Stromal cell of bone marrow (primary cell): ENCODE measurements at places on chromosomes 7 and 10.

DNA sequence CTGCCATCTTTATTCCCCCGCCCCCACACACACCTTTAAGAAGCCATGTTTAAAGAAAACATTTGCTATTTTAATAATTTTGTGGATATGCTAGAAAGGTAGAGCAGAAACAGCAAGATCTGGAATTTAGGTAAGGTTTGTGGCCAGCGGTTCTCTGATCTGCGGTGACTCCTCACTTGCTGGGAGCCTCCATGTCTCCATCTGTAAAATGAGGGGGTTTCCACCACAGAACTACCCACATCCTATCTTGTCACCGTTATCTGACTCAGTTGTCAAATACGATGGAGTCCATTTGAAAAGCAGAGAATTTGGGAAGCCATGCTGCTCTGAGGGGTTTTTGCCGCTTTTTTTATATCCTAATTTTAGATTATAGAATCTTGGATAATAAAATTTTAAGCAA lies 23.3 kb downstream of the MACC1 start:
- no peak for DNase-seq

GRCh38 chr7:134470864-134471263 lies 12.0 kb upstream of the AKR1B1 start:
- DNase-seq: no peak

DNA sequence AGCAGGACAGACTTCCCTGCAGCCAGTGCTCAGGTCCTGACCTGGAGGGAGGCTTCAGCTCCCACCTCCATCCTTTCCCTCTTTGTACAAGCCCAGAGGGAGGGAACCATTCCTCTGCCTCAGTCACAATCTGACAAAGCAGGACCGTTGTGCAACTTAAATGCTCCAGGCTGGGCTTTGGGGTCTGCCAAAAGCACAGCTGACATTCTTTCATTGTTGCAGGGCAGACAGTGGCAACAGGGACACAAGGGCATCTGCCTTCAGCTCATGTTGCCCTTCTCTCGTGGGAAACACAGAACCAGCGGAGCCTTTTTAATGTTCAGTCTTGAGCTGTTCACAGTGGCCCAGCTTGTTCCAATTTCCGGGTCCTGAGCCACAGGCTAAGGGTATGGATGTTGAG lies 155.7 kb upstream of the TNS3 start:
- no peak for DNase-seq

- DNase-seq: peak; percentile 25
Measured at GRCh38 chr10:52187521-52188258, 126.4 kb upstream of the DKK1 start.

GRCh38 chr7:96344236-96344635 lies 22.3 kb upstream of the SLC25A13 start:
- no peak for DNase-seq

- peak; percentile 59 for DNase-seq
Measured at GRCh38 chr10:121952226-121952625, 22.8 kb downstream of the NSMCE4A start.

DNA sequence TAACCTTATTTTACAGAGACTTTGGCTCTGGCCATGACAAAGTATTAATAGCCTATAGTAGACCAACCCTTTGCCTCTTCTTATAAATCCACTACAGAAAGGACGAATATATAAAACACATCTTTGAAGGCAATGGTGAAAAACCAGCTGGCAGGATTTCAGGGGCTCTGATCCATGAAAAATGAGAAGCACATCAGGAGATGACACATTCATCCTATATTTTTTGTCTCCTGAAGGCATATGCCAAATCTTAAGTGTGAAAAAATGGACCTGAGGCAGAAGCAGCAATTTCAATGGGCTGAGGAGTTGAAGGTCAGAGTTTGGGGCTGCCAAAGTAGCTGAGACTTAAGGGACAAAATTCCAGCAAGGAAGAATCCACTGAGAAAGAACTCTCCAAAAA lies 14.4 kb downstream of the RNF216 start:
- no peak for DNase-seq

GRCh38 chr10:74927701-74928100 lies 101.3 kb downstream of the KAT6B start:
- no peak for DNase-seq

DNA sequence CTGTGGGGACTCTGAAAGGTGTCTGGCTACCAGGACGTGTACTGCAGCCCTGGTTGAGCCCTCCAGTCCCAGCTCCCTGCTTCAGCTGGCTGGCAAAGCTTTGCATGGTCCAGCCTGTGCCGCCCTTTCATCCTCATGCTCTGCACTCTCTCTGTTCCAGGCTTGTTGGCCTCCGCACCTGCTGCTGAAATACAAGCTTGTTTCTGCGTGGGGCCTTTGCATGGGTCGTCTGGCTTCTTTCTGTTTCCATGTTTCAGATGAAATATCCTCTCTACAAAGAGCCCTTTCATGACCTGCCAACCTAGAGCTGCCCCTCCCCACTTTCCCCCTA lies 45.9 kb downstream of the TSPAN15 start:
- DNase-seq: no peak

DNA sequence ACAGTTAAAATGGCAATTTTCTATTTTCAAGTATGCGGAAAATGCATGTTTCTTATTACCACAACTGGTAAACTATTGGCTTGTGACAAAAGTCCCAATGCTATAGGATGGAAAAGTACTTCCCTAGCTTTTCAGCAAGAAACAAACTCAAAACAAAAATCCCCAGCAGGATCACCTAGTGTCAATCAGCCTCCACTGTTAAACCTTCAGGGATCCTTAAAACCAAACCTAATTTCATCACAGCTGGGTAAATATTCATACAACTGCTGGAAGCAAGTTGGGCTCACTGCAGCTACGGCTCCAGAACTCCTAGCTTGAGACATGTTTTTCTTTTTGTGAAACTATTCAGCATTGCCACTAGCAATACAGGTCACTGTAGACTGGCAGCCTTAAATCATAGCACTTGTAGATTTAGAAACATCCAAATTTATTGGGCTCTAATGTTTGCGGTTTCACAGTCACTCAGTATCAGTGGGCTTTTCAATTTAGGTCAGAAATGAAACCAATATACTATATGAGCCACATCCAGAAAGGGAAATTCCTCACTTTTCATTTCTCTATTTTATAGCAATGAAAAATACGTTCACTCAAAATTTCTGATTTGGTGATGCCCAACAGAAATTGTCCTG lies 145.2 kb upstream of the ANK3 start:
- no peak for DNase-seq

DNA sequence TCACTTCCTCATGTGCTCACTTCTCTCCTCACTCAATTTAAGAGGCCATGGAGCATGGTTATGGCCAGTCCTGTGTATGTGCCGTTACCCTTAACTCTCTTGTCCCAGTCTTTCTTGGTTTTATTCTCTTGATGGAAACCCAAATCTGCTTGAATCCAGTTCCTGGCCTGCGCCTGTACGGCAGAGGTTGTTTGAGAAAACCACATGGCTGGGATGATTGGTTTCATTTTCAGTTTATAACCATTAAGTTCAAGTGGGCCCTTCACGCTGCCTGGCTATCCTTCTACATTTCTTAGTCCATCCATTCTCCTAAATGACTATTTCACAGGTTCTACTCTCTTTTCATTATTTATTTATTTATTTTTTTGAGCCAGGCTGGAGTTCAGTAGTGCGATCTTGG lies 1.6 kb upstream of the ZNF239 start:
- no peak for DNase-seq

DNA sequence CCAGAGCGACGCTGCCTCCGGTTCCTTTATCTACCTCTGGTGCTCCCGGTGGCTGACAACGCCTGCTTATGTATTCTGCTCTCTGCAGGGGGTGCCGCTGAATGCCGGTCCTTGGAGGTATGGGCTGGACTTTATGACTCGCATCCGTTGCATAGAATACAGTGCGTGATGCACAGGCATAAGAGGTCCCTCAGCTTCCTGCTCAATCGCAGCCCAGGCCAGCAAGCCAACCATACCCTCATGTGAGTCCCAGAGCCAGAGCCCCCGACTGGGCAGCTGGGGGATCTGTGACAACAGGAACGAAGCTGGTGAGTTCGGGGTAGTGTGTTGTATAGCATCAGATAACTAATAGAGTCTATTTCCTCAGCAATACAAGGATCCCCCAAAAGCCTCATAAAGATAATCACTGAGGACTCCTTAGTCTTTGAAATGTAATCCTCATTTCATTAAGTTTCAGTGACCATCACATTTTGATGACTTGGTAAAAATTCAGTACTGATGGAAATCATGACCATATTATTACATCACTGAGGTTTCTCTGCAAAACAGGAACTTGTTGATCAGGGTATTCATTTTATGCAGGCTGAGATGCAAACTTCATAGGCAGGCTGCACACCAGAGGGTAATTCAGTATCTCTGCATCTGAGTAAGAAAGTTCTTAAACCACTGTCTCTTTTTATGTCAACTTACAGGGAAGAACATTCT lies 607.8 kb downstream of the PTPRN2 start:
- no peak for DNase-seq

DNA sequence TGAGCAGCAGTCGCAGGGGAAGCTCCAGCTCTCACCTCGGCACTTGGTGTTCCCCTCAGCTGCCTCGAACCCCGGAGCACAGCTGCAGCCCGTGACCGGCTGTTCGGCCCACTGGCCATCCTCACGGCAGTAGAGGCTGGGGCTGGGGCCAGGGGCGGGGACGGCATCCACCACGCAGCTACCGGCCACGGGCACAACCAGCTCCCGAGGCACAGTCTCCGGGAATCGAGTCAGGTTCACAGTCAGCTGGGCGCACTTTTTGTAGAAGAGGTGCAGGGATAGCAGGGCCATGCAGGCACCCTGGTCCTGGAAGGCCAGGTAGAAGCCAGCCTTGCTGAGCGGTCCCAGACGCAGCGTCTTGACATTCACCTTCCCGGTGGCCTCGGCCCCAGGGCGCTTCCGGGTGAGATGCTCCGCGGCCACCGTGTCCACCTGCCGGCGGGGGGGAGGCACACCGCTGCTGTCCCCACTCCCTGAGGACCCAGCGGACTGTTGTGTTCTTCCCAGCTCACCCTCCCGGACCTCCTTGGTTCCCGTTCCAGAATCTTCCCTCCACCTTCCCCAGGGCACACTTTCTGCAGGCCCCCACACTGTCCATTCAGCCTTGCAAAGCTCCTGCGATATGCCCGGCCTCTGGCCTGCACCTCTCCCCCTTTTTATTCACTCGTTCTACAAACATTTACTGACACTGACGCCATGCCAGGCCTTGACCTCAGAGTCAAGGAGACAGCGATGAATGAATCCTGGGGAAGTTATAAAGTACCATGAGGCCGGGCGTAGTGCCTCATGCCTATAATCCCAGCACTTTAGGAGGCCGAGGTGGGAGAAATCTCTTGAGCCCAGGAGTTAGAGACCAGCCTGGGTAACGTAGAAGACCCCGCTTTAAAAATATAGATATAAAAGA lies 4.8 kb downstream of the EPHB4 start:
- DNase-seq: no peak

DNA sequence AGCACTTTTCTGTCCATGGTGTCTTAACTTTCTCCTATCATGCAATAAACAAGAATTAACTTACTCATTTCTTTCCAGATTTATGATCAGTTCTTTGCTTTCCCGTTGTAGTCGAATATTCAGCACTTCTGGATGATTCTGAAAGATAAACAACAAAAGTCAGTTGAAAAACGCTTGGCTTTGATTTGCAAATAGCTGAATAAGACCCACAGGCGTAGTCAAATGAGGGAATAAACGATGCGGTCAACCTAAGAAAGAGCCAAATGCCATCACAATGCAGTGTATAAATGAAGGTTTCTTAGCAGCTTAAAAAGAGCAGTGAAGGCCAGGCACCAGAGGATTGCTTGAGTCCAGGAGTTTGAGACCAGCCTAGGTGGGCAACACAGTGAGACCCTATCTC lies 109.4 kb downstream of the ADAM12 start:
- peak; percentile 23 for DNase-seq

GRCh38 chr10:12699781-12700556 lies 301.5 kb downstream of the CCDC3 start:
- no peak for DNase-seq

DNA sequence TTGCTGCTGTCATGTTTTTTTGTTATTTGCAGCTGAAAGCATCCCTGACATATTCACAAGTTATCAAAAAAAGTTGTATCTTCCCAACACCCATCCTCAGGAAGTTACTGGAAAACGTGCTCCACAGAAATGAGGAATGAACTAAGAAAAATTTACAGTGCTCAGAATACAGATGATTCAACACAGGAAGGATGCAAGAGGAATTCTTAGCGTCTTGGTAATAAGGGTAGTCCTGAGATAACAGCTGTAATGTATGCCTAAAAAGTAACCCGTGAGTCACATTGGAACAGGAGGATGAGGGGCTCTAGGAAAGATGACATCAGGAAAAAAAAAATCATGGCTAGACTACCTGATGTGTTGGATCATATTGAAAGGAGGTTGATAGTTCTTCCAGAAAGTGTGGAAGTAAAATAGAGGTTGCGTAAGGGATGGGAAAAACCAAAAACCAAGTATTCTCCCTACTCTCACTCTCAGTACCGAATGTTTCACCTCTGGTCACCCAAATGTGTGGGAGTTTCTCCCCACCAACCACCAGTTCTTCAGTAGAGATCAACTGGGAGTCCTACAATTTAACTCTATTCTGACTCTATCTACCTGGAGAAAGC lies 3.9 kb downstream of the ADAM12 start:
- no peak for DNase-seq

DNA sequence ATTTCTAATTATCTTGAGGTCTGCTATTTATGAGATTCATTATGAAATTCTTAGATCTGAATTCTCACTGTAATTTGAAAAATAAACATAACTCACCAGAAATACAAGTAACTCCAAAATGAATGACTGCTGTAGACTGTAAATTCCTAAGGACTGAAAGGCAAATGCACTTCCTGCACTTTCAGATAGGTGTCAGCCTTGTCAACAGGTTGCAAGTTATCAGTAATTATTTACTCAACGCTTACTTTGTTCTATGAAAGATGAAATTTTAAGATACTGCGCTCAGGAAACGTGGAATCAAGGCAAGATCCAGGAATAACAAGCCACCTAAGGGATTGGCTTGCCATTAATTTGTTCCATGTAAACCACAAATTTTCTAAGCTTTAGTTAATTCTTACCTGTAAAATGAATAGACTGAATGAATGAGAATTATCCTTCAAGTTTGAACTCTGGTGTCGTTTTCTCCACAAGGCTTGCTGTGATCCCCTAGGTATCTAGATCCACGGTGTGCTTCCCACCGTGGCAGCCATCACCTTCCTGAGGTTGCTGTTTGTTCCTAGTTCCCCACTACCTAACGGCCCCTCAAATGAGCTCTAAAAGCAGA lies 12.6 kb downstream of the DHX32 start:
- no peak for DNase-seq

DNA sequence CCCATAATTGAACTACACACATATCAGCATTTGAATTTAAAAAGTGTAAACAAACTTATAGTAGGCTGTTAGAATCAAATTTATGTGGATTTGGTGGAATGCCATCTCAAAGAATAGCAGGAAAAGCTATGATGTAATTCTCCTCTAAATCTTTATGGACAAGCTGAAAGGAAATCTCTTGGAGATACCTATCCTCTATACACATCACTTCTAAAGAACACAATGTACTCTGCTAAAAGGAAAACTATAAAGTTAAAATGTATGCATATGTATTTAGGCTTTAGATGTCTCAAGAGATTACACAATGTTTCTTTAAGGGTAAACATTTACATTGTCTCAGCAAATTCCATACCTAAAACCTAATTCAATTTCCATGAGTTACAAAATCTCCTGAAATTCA lies 323.3 kb downstream of the CRPPA start:
- no peak for DNase-seq

- DNase-seq: no peak
Measured at GRCh38 chr7:150444674-150445365, 5.6 kb upstream of the GIMAP8 start.

- no peak for DNase-seq
Measured at GRCh38 chr7:15862781-15863165, 176.3 kb upstream of the MEOX2 start.
